ENCODE measurements at places on chromosomes 1 and 21.

DNA sequence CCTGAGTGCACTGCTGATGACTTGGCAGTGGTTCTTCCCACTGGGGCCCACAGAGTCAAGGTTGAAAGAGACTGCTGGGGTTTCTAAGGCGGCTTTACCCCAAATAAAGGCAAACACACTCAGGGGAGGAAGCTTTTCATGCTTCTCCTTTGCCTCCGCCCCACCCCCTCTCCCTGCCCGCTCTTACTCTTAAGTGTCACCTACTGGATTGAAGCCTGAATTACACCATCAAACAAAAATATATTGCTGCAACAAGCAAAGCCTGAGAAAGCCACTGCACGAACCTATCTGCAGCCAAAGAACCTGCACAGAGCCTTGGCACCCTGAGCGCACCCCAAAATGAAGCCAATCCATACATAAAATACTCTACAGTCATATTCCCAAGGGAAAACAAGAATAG is 63.1 kb downstream of the PTGFR start:
- no peak for DNase-seq

- no peak for DNase-seq
Observed at GRCh38 chr1:45155423-45155822, 51.0 kb downstream of the ZSWIM5 start.

- DNase-seq, result no peak
Observed at GRCh38 chr21:41362605-41363369, 960 bp downstream of the MX2 start.

DNA sequence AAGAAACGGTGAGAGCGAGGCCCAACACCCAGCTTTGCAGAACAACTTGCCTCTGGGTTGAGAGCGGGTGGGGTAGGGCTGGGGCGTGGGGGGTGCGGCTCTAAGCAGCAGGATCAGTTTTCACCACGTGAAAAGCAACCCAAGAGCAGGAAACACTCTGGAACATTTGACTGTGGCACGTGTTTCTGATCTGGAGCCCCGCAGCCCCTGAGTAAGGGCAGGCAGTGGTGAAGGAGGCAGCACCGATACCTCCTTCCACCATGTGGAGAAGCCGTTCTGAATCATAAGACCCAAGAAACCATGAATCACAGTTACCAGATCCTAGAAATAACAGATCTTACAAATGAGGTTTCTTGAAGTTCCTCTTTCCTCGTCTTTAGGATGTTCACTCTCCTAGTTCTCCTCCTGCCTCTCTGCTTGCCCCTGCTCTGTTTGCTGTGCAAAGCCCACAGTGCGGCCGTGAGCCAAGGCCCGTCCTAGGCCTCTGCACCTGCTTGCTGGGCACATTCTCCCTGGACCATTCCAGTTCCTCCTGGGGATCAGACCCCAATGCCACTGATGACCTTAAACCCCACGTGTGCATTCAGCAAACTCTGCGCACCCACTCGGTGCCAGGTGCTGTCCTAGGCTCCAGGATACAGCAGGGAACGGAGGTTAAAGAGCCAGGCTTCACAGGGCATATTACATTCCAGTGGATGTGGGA is 31.9 kb downstream of the SLC1A7 start:
- no peak for DNase-seq

DNA sequence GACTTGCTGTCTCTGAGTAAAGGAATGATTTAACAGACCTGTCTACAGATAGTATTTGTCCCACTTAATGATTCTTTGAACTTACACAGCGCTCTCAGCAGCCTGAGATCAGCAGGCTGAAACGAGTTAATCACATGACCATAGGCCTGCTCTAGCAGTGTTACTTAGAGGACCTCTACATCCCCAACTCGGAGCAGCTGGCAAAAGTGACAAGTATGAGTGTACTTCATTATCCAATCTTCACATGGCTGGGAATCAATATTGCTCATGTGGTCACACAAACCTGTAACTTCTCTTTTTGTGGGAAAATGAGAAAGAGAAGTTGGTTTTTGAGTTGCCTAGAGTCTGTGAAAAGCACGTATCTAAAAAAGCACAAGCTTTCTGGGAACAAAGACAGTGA is 11.4 kb upstream of the ATP13A2 start:
- no peak for DNase-seq

GRCh38 chr1:54358503-54359168 is 47.6 kb downstream of the SSBP3 start:
- DNase-seq, result no peak

DNA sequence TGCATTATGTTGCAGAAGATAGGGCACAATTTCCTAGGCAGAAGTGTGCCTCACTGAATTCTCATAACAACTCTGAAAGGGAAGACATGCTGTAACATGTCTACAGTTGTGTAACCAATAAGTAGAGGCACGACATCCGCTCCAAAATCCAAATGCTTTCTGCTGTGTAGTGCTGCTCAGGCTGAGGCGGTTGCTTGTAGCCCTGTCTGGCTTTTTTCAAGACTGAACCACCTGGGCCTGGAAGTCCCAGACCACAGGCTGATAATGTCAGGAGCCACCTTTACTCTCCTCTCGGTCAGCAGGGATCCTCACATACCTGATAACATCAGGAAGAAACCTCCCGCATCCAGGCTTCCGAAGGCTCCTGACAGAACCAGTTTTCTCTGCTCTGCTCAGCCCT is 10.9 kb downstream of the AKNAD1 start:
- no peak for DNase-seq

- DNase-seq, result no peak
Observed at GRCh38 chr1:48039088-48040054, 42.2 kb upstream of the TRABD2B start.

GRCh38 chr21:45901061-45901690 is 80.4 kb upstream of the COL6A1 start:
- DNase-seq, result no peak

DNA sequence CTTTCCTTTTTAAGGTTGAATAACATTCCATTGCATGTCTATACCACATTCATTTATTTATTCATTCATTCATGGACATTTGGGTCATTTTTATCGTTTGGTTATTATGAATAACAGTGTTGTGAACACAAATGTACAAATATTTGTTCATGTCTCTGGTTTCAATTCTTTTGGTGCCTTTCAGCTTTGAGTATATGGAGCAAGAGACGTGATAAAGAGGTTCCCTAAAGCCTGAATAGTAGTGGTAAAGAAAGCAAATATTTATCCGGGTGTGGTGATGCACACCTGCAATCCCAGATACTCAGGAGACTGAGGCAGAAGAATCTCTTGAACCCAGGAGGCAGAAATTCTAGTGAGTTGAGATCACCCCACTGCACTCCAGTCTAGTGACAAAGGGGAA is 5.3 kb upstream of the RLF start:
- no peak for DNase-seq

DNA sequence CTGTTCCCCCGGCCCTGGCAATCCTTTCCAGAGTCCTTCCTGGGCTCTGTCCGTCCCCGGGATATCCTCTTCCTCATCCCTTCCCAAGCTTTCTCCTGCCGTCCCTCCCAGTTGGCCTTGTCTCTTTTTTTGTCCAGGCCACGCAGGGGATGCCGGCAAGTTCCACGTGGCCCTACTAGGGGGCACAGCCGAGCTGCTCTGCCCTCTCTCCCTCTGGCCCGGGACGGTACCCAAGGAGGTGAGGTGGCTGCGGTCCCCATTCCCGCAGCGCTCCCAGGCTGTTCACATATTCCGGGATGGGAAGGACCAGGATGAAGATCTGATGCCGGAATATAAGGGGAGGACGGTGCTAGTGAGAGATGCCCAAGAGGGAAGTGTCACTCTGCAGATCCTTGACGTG is 13.4 kb upstream of the SVBP start:
- no peak for DNase-seq

GRCh38 chr1:237562242-237562823 is 328.4 kb downstream of the ZP4 start:
- DNase-seq, result no peak
